A172 (cell line): ENCODE measurements at places on chromosomes 5 and 9.

DNA sequence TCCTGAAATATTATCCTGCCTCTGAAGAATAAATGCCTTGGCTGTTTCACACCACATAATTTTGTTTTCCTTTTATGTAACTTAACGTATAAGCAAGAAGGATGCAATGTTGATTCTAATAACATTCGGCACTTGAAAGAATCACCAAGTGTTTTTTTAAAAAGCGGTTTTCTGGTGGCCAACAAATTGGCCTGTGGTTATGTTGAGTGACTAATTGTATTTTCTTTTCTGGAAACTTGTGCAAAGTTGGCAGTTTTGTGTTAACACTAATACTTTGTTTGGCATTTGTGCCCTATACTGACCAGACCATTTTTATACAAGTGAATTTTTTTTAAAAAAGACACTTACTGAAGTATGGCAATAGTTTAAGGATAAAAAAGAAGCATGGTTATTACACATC lies 452.7 kb downstream of the BNC2 start:
- no peak for DNase-seq

GRCh38 chr5:38373743-38374142 lies 115.4 kb downstream of the EGFLAM start:
- DNase-seq = no peak

- no peak for DNase-seq
Observed at GRCh38 chr5:109005297-109006009, 257.8 kb downstream of the FER start.

- peak; percentile 80 for DNase-seq
Observed at GRCh38 chr5:56175488-56175887, 57.6 kb downstream of the ANKRD55 start.

GRCh38 chr9:36039696-36040095 lies 3.0 kb downstream of the RECK start:
- DNase-seq = no peak

DNA sequence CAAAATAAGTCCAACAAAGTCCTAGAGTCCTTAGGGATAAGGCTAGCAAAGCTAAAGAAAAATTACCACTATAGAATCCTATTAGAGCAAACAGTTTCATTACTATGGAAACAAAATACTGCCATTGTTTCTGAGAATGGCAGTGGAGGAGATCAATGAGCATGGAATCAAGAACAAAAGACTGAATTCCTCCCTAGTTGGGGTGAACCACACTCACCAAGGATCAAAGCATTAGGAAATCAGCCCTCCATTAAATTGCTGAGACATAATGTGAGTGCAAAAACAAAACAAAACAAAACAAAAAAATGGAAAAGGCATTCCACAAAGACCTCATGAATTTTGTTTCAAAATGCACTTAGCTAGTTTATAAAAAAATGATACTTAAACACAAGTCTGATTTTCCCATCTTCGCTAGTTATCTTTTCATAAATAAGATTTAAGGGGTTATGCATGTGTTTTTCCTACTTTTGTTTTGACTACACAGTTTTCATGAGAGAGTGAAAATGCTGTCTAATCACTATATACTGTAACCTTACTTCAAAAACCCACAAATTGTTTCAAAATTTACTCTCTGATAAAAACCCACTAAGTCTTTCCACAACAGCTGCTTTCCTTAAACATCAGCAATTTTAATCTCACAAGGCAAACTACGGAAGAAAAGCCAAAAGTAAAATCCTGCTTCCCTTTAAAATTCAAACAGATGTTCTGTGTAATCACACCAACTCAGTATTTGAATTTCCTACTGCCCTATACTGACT lies 9.7 kb downstream of the SERINC5 start:
- no peak for DNase-seq

DNA sequence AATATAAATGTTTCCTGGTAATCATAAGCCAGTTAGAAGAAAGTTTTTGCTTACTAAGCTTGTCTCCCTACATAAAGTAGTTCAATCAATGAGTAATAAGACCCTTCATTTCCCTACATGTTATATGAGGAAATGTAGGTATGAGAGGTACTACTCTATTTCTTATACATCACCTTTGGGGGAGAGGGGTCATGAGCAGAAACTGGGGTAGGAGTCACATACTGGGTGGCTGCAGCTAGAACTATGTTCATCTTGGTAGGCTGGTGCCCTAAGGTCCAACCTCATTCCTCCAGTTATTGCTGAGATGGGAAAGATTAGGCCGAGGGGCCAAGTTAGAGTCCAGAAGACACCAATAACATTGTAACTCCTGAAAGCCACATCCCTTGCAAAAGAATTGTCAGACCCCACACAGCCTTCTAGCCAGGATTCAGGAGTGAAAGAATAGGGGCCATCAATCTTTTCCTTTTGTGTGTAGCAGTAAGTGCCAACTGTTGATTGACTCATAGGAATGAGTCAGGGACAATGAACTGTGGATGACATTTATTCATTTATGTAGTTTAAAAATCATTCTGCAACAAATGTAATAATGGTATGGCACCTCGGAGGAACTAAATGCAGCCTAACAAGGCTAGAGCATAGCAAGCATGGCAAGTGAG lies 21.6 kb upstream of the SREK1 start:
- DNase-seq = peak; percentile 21

DNA sequence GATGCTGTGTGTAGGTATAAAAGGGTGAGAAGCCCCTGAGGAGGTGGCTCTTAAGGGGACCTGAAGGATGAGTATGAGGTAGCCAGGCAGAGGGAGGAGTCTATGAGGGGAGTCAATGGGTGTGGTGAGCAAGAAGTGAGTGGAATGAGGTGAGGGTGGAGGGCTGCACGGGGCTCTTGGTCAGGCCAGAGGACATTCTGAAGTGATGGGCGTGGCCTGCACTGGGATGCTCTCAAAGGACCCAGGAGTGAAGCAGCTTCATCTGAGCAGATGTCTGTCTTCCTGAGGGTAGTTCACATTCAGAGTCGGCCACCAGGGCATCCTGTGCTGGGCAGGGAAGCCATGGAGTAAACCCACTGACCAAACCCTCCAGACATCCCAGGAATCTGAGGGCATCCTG lies 45.1 kb upstream of the SAP30L start:
- DNase-seq = no peak

GRCh38 chr9:18896531-18897179 lies 136.4 kb downstream of the SAXO1 start:
- no peak for DNase-seq

- DNase-seq = no peak
Observed at GRCh38 chr5:7331131-7331530, 64.8 kb upstream of the ADCY2 start.

- DNase-seq = peak; percentile 7
Observed at GRCh38 chr5:126680191-126680817, 79.6 kb downstream of the PHAX start.

DNA sequence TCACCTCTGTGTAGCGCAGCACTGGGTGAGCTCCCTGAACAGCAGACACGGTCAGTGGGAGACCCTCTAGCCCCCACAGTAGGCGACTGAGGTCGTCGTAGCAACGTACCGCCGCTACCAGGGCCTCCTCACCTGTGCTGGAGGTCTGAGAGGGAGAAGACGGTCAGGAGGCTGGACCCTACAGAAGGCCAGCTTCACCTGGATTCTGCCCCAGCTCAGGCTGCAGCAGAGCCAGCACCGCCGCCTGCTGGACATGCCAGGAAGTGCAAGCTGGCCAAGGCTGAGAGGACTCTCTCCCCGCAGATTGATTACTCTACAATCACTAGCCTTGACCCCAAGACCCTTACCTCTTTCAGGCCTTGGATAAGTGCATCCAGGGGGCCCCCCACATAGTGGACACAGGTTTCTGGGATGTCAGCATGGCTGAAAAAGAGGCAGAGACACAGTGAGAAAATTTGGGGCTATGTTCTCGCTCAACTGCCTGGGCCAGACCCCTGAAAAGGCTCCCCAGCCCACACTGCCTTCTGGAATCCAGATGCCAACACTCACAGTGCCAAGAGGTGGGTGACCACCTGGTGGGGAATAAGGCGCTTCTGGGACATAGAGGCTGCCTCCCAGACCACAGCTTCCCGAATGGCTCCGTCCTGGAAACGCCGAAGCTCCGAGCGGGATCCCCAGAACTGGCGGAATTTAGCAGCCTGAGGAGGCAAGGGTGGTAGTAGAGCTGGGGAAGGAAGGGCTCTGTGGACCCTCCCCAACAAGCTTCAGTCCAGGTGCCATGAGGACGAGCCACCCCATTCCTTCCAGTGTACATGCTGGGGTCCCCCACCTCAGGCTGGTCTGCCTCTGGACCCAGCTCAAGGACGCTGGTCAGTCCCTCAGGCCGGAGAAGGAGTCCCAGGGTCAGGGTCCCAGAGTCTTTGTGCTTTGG lies 6.9 kb downstream of the NOL6 start:
- DNase-seq = peak; percentile 13
